ENCODE measurements at places on chromosomes 11 and 22. TPM values are rescaled to one million over a fixed set of nuclear protein-coding genes. Genes with fewer than 3 reads are reported as not detected.

The PDE3B gene
- polyA plus RNA-seq: 1.2 TPM

The HBD gene
- polyA plus RNA-seq: 0.20 TPM

The CFAP300 gene
- polyA plus RNA-seq: 1.3 TPM

The GGTLC3 gene
- 3.2 TPM for polyA plus RNA-seq

The RNF215 gene
- 4.1 TPM for polyA plus RNA-seq

The TYMP gene
- 162 TPM for polyA plus RNA-seq

The LPXN gene
- polyA plus RNA-seq: 5.3 TPM

The TEX54 gene
- not detected for polyA plus RNA-seq

The PKNOX2 gene
- polyA plus RNA-seq: 4.3 TPM

The PATE2 gene
- polyA plus RNA-seq: not detected

The NXPE4 gene
- not detected for polyA plus RNA-seq

The SLC5A12 gene
- not detected for polyA plus RNA-seq

The CAPN5 gene
- 21.7 TPM for polyA plus RNA-seq

The RIMBP3B gene
- not detected for polyA plus RNA-seq

The C22orf31 gene
- not detected for polyA plus RNA-seq

The HTR3A gene
- 1.9 TPM for polyA plus RNA-seq

Data from stomach (tissue), 19 donors.